ENCODE measurements at places on chromosomes 4 and X.

GRCh38 chrX:120452131-120452530 is 17.0 kb downstream of the LAMP2 start:
- DNase-seq, result no peak
- no peaks in the 10 kb centered on the region for H3K27me3 ChIP-seq
- no peak overlapping the region for H3K4me3 ChIP-seq
- H3K27ac ChIP-seq, result no peak overlapping the region
- peaks cover 6% of the 10 kb centered on the region for H3K4me1 ChIP-seq

DNA sequence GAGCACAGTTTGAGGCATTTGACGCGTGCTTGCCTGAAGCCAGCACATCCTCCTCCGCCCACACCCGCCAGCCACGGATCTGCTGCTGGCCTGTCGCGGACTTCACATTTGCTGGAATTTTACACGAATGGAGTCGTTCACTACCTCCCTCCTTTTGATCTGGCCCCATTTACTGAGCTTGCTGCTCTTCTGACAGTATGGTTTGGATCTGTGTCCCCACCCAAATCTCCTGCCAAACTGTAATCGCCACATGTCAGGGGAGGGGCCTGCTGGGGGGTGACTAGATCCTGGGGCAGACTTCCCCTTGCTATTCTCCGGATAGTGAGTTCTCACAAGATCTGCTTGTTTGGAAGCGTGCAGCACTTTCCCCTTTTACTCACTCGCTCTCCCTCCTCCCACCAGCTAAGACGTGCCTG is 19.9 kb upstream of the CPLX1 start:
- no peaks in the 10 kb centered on the region for H3K27me3 ChIP-seq
- H3K4me3 ChIP-seq, result no peak overlapping the region
- no peaks in the 10 kb centered on the region for H3K4me1 ChIP-seq
- DNase-seq, result no peak
- H3K36me3 ChIP-seq, result no peaks in the 10 kb centered on the region

DNA sequence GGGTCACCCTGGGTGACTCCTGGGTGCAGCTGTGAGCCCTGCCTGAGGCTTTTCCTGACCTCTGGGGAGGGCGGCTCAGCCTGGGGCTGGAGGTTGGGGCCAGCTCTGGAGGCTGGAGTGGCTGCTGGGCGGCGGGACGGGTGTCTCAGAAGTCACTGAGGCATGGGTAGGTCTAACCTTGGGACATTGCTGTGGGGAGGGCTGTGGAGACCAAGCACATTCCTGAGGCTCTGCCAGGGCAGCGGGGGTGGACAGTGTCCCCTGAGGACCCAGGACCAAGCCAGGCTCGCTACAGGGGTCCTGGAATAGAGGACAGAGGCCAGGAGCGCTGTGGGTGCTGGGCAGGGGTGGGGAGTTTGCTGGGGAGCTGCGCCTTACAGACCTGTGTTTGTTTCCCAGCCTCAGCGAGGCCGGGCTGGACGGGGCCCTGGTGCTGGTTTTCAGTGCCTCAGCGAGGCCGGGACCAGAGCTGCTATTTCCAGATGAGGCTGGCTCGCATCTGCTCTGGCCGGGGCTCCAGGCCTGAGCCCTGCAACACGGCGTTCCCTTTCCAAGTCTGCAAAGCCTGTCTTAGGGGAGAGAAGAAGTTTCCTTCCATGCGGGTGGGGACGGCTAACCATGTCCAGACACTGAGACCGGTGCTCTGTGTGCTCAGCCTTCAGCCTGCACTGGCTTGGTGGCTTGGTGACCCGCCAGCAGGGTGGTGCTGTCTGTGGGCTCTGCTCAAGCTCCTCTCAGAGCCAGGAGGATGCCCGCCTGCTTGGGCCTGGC is 3.0 kb upstream of the SLC25A6 start:
- H3K27me3 ChIP-seq, result no peaks in the 10 kb centered on the region
- peak; percentile 33 for DNase-seq
- no peak overlapping the region for H3K27ac ChIP-seq
- peaks cover 24% of the 10 kb centered on the region for H3K36me3 ChIP-seq
- H3K4me3 ChIP-seq, result no peak overlapping the region

- no peak overlapping the region for H3K4me3 ChIP-seq
- H3K27ac ChIP-seq, result no peak overlapping the region
- no peaks in the 10 kb centered on the region for H3K4me1 ChIP-seq
- H3K27me3 ChIP-seq, result no peaks in the 10 kb centered on the region
These were observed 5.2 kb downstream of the TKTL1 start for GRCh38 chrX:154300816-154301215.

DNA sequence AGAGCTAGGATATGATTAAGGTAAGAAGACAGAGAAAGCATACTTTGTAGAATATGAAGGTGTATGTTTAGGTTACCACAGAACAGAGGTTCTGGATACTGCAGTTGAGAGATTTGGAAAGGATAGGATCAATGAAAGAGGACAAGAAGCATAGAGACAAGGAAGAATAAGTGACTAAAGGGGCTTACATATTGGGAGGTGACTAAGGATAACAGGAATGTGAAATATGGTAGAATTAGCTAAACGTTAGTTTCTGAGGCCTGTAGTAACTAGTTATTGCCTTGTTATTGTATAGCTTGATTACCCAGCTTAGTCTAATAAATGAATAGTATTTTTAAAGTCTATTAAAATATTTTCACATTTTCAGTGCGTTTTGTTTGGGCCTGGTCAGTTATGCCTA is 38.2 kb downstream of the CENPI start:
- H3K4me1 ChIP-seq, result no peaks in the 10 kb centered on the region
- H3K27ac ChIP-seq, result no peak overlapping the region
- H3K27me3 ChIP-seq, result no peaks in the 10 kb centered on the region
- H3K4me3 ChIP-seq, result no peak overlapping the region
- DNase-seq, result no peak

- H3K27ac ChIP-seq, result no peak overlapping the region
- no peaks in the 10 kb centered on the region for H3K27me3 ChIP-seq
- no peaks in the 10 kb centered on the region for H3K36me3 ChIP-seq
- no peak overlapping the region for H3K4me3 ChIP-seq
These were observed 44.8 kb downstream of the GRIA2 start for GRCh38 chr4:157265281-157265680.

DNA sequence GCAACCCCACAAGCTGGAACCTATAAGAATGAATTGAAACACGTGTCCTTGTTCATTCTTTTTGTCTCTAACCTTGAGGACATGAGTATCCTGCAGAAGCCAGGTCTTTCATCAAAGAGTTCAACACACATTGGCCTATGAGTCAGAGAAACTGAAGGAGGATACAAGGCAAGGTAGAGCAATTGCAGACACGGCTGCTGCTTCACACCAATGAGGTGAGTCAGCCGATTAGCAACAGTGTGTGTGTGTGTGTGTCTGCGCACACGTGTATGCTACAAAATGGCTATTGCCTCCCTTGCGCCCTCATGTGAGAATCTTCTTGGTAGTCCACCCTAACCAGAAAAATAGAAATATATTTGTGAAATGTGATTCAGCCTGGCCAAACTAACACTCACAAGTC is 1477.7 kb upstream of the IGFBP7 start:
- no peaks in the 10 kb centered on the region for H3K4me1 ChIP-seq
- H3K27me3 ChIP-seq, result no peaks in the 10 kb centered on the region
- no peak overlapping the region for H3K27ac ChIP-seq
- H3K4me3 ChIP-seq, result no peak overlapping the region

DNA sequence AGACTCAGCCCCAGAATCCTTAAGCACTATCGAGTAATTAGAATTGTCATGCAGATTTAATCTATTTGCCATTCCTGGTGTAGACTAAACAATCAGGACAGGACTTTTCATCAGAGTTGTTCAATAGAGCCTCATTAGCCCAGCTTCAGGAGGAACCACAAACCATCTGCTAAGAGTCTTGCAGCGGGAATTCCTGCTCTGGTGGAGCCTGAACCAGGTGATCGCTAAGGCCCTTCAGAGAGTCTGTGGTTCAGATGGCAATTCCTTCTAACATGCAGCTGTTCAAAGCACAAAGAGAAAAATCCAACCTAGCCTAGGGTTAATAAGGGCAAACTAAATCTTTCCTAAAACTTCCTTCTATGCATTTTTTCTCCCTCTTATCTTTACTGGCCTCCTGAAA is 119.1 kb upstream of the CPEB2 start:
- H3K4me3 ChIP-seq, result no peak overlapping the region
- DNase-seq, result no peak
- H3K4me1 ChIP-seq, result no peaks in the 10 kb centered on the region
- no peak overlapping the region for H3K27ac ChIP-seq

GRCh38 chr4:141580523-141580922 is 55.9 kb upstream of the IL15 start:
- no peak overlapping the region for H3K27ac ChIP-seq
- H3K27me3 ChIP-seq, result no peaks in the 10 kb centered on the region
- no peak for DNase-seq
- no peak overlapping the region for H3K4me3 ChIP-seq
- no peaks in the 10 kb centered on the region for H3K4me1 ChIP-seq
- H3K36me3 ChIP-seq, result no peaks in the 10 kb centered on the region
